Stimulated activated CD4-positive, alpha-beta T cell treated with anti-CD3 and anti-CD28 coated beads, Interleukin-15, amount 100 ng/mL, for 1 hour (primary cell): ENCODE measurements at places on chromosomes 2 and 18.

- no peak for DNase-seq
Observed at GRCh38 chr2:193824474-193824873, 1629.7 kb upstream of the TMEFF2 start.

- DNase-seq: no peak
Observed at GRCh38 chr2:204032301-204032700, 95.7 kb downstream of the ICOS start.

GRCh38 chr2:160603771-160604510, 110.3 kb upstream of the RBMS1 start:
- DNase-seq: no peak

DNA sequence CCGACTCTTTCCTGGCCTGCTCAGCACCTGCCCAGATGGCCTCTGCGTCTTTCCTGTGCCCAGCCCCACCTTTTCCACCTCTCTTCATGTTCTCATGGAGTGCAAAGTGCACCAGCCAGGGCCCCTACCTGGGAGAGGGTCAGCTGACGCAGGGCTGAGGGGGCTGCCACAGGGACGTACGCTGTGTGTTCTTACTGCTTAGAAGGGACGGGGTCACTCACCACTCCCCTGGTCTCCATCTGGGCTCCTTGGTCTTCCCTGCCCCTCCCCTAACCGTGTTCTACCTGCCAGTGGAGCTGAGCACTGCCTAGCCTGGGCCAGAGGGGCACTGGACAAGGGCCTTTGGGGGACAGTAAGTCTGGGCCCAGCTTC, 8.6 kb downstream of the ERFE start:
- no peak for DNase-seq

DNA sequence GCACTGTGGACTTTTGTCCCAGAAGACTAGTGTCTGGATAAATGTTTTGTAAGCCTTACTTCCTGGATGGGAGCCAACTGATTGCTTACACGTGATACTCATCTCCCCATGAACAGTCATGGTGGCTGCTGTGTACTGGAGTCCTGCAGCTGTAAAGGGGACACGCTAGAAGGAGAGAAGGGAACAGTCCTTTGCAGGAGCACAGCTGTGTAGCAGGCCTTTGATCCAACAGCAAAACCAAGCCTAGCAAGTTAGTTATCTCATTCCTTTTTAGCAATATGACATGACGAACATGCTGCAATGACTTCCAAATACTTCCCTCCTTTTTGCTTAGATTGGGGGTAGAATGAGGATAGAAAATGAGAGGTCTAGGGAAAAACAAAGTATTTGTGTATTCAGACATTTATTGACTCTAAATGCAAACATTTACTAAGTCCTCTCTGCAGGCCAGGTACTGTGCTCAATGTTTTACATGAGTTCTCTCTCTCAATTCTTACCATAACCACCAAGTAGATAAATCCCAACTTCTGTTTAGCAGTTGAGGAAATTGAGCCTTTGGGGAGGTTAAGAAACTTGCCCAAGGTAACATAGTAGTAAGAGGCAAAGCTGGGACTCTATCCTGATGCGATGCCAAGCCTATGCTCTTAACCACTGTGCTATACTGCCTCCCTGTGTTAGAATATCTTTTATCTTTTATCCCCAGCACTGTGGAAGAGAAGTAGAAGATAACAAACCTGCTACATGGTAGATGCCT, 55.4 kb upstream of the CD28 start:
- DNase-seq: no peak
